ENCODE measurements at places on chromosomes 2 and 18.

DNA sequence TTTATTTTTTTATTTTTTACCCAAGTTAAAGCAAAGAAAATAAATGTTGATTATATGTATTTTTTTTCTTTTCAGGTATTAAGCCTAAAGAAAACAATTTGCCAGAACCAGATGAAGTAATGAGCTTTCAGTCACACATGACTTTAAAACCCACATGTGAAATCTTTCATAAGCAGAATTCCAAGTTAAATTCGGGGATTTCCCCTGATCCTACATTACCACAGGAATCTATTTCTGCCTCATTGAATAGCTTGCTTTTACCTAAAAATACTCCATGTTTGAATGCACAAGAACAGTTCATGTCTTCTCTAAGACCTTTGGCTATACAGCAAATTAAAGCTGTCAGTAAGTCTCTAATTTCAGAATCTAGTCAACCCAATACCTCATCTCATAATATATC, 26.6 kb downstream of the GEN1 start:
- no peak for DNase-seq

DNA sequence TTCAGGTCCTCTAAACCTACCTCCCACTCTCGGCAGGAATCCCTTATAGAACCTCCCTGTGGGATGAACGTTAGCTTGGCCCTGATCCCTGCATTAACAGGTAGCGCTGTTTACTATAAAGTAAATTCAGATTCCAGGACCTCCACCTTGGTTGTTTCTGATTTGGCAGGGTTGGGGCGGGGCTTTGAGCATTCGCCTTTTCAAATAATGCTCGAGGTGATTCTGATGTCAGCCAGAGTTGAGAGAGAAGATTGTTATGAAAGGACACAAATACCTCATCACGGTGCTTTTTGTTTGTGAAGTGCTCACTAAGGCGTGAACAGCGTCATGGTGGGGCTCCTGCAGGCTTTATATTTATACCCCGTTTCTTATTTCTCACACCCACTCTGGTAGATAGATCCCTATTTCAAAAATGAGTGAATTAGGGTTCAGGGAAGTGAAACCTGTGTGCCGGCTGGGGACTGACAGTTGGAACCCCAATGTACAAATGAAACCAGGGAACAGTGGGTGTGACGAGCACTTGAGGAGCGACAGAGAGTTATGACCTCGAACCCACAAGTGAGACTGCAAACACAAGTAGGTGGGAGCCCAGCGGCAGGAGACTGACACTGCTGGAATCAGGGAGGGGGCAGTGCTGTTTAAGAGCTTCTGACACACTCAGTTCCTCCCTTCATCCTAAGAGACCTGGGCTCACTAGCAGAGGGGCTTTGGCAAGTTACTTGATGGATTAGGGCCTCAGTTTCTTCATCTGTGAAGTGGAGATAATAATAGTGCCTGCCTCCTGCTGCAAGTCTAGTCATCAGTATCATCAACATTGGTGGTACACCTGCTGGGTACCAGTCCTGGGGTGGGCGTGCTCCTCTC, 14.2 kb upstream of the CXCR4 start:
- DNase-seq: peak; percentile 91

DNA sequence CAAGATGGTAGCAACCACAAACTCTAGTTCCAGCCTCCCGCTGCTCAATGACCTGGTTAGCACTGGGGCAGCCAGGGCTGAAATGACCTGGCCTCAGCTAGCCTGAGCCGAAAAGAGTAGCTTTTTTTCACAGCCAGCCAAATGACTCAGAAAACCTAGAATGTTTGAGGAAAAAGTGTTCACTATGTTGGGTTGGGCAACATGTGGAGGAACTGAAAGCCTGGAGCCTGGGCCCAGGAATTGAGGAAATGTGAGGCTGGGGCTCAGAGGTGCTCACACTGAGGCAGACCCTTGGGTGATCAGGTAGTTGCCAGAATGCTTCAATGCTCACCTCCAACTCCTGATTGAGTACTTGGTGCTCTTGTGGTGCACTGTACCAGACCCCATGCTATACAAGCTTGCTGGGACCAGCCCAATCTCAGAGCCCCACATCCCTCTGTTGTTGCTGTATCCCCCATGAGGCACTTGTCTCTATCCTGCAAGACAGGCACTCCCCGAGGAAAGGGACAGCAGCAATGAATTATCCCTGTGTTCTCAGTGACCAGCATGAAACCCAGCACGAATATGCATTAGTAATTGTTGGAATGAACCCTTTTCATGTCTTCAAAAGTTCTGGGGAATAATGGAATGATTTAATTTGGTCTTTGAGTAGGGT, 116.2 kb downstream of the USP34 start:
- no peak for DNase-seq

GRCh38 chr2:88855620-88856408, 164.3 kb downstream of the RPIA start:
- DNase-seq: no peak

DNA sequence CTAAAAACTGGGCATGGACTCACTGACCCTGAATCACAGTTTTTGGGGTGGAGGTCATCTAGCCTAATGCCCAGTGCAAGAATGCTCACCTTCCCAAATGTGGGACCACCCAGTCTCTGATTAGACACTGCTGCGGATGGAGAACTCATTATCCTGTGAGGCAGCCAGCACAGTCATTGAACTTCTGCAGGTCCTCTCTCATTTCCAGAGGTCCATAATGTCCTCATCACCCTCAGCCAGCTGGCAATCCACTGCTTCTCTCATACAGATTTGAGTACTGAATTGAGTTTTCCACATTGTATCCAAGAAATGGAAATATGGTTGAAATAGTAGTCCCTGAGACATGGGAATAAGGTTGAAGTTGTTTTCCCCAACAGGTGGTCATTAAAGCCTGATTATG, 5.0 kb upstream of the MYO5B start:
- no peak for DNase-seq

GRCh38 chr2:30048636-30049175, 98.1 kb upstream of the YPEL5 start:
- no peak for DNase-seq

GRCh38 chr2:33495683-33496082, 19.2 kb downstream of the RASGRP3 start:
- DNase-seq: no peak
